ENCODE measurements at places on chromosomes 1 and 21.

- DNase-seq = no peak
Observed at GRCh38 chr1:2799811-2800663, 1.5 kb downstream of the TTC34 start.

- DNase-seq = no peak
Observed at GRCh38 chr1:198121056-198121826, 35.6 kb upstream of the NEK7 start.

GRCh38 chr1:77828098-77828497 lies 48.6 kb downstream of the MIGA1 start:
- no peak for DNase-seq

- no peak for DNase-seq
Observed at GRCh38 chr1:161921491-161921890, 102.2 kb downstream of the OLFML2B start.

DNA sequence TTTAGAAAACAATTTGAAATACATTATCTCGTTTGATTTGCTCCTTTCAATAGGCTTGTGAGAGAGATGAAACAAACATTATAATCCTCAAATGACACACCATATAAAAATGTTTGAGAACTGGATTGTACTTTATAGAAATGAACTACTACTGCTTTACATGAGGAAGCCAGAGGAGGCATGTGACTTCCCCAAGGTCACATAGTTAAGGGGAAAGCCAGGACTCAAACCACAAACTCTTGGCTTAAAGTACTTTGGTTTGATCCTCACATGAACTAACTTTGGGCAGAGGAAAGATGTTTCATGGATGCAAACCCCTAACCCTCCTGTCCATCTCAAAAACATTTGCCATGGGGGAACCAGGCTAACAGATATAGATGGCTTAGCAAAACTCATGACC lies 4.7 kb downstream of the ARHGEF11 start:
- no peak for DNase-seq

DNA sequence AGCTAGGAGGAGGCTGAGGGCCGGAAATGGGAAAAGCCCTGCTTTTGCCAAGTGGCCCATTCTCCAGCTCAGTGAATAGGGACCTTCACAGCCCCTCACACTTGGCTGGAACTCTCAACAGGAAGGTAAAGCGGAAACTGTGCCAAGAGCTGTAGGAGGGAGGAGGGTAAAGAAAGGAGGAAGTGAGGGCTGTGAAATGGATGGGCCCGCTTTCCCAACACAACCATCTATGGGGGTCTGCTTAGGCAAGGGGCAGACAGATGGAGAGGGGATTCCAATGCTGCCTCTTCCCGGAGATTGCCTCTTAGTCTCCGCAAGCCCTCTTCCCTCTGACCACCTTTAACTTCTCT lies 5.2 kb downstream of the INKA2 start:
- DNase-seq = peak; percentile 69

All from NCI-H1092 (cell line).